CD4-positive, alpha-beta memory T cell (primary cell): ENCODE measurements at places on chromosomes 7 and 10.

GRCh38 chr10:114375047-114375446, 29.3 kb downstream of the AFAP1L2 start:
- no peak for DNase-seq

DNA sequence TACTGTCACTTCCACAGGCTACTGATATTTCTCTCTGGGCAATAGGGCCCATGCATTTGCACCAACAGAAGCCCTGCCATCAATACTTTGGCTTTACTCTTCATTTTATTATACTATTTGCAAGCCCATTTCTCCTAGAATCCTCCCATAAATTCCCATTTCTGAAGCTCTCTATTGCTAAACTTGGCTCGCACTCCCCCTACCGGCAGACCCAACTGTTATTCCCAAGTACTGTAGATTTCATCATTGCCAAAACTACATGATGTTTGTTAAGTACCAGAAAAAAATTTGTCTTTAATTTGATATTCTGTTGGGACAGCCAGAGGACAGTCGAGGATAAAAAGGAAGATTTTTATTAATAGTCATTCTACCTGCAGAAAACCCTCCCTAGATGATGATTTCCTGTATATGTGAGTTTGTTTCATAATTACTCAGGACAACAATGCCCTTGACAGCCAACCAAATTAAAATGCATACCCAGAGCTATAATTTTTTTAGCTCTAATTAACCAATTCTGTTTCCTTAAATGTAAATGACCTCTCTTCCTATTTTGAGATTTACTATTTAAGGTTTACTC, 298.6 kb downstream of the REEP3 start:
- DNase-seq, result no peak

GRCh38 chr7:101468546-101469275, 106.0 kb downstream of the COL26A1 start:
- no peak for DNase-seq

GRCh38 chr7:45400680-45401079, 173.5 kb upstream of the ADCY1 start:
- DNase-seq, result no peak

GRCh38 chr7:91787931-91788330, 92.6 kb downstream of the MTERF1 start:
- no peak for DNase-seq

GRCh38 chr7:28032738-28033380, 147.7 kb downstream of the JAZF1 start:
- no peak for DNase-seq

GRCh38 chr7:32673275-32673983, 178.1 kb downstream of the AVL9 start:
- DNase-seq, result no peak

DNA sequence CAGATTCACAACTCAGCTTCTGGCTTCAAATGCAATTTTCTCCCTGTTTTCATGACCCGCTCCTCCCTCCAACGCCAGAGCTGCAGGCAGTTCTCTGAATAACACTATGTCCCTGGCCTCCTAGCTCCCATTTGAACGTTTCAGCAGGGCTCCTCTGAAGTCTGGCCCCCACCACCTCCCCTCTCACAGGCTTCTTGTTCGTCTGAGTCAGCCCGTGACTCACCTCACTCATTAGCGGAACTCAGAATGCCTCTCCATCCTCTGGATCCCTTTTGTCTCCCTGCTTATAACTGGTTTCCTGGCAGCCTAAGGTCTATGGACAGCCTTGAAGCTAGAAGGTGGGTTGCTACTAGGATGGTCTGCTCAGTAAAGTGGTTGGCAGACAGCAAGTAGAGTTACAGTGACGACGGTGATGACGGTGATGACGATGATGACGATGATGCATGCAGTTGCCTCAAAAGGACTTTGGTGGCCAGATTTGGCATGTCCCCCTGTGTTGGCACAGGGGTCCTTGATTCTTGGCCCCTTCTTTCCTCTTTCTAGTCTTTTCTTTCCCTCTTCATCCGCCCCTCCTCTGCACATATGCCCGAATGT, 83.3 kb upstream of the MKLN1 start:
- DNase-seq, result no peak

- no peak for DNase-seq
These were observed 68.1 kb upstream of the NPTX2 start for GRCh38 chr7:98548971-98549370.

DNA sequence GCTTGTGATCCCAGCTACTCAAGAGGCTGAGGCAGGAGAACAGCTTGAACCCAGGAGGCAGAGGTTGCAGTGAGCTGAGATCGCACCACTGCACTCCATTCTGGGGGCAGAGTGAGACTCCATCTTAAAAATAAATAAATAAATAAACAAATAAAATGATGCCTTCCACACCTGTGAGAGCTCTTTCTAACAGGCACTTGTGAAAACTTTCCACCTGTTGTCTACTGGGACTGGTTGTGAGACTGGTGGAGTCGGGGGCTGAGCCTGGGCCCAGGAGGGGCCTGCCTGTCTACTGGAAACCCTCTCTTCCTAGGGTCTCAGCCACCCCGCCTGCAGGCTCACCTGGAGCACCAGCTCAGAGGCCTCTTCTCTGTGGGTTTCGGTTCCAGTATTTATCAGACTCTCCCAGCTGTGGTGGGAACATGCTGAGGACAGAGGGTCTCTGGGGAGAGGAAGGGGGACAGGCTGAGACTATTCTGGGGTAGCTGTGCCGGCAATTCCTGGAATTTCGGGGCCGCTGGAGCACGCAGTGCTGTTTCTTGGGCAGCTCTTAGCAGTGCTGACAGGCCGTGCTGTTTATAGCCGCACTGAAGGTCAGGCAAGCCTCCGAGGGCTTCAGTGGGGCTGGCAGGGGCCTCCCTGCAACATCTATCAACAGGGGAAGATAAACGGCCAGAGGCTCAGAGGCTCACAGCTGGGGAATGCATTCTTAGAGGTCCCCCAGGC, 3.8 kb downstream of the LDB3 start:
- no peak for DNase-seq

GRCh38 chr10:81680359-81680758, 194.6 kb upstream of the NRG3 start:
- DNase-seq, result no peak

DNA sequence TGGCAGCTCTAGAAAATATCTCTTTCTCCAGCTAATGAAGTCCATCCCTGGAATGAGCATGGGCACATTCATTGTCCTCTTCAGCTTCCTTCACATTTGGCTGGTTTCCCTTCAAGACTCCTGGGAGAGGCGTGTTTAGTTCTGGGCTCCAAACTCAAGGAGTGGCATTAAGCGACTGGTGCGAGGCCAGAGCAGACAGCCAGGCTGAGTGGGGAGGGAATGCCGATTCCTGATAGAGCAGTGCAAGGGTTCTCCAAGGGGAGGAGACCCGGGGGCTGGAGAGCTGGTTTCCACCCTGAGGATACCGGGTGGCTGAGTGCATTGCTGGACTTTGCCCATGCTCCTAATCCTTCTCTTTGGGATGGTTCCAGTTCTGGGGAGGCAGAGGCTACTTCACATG, 372.1 kb downstream of the RPS24 start:
- no peak for DNase-seq
